NCI-H2171 treated with DMSO at 0.1 percent for 48 hours (cell line): ENCODE measurements at places on chromosomes 12 and 14.

DNA sequence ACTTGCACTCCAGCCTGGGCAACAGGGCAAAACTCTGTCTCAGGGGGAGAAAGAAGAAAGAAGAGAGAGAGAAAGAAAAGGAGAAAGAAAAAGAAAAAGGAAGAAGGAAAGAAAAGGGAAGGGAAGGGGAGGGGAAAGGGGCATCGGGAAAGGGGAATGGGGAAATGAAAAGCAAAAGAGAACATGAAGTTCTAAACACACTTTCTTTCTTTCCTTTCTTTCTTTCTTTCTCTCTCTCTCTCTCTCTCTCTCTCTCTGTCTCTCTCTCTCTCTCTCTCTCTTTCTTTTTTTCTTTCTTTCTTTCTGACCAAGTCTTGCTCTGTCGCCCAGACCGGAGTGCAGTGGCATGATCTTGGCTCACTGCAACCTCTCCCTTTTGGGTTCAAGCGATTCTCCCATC, 76.9 kb downstream of the RPS6KA5 start:
- DNase-seq, result no peak

GRCh38 chr12:24328261-24328660, 378.8 kb upstream of the SOX5 start:
- no peak for DNase-seq

- no peak for DNase-seq
Observed at GRCh38 chr12:130685250-130685787, 30.8 kb downstream of the RIMBP2 start.

GRCh38 chr12:103858335-103858734, 17.3 kb upstream of the NT5DC3 start:
- DNase-seq, result no peak

DNA sequence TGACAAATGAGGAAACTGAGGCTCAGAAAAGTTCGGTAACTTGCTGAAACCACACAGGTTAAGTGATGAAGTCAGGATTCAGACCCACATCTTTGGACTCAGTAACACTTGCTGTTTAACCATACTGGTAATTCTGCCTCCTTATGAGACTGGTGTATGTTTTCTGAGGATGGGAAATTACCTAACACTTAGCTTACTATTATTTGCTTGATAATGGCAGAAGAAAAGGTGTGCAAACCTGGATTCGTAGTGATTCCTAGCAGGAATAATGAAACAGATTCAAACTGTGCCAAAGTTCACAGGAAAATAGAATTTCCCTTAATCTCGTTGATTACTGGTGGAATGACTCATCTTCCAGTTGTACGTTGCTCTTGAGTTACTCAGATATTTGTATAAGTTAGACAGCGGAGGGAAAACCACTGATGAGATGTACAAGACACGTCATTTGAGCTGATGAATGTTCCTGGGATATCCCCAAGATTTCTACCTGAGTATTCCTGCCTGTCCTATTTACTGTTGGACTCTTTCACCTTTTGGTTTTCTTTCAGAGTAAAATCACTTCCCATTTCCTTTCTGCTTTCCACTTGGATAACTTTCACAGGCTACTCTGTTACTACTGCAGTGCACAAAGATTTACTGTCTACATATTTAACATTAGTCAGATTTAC, 37.5 kb downstream of the PRORP start:
- no peak for DNase-seq

- no peak for DNase-seq
Observed at GRCh38 chr12:87827638-87828264, 201.4 kb downstream of the C12orf50 start.

DNA sequence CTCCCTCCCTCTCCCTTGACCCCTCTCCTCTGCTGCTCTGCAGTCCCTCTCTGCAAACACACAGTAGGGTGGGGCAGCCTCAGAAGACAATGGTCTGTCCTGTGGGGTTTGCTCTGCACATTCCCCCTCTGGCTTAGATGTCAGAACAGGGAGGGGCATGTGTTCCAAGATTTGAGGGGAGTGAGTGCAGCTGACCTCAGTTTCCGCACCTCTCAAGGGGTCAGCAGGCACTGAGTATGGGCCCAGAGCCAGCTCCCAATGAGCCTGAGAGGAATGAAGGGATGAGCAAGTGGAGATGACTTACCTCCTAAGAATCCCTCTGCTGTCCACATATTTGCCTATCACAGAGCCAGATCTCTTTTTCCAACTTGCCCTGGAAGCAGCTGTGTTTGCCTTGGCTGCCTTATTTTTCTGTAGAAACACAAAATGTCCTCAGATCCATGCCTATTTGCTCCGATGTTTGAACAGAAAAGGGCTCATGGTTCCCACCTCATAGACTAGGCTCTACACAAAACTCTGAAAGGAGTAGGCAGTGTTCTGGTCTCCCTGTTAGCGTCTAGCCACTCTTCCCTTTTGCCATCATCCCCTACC, 111.4 kb downstream of the CRACR2A start:
- DNase-seq, result no peak

GRCh38 chr14:66815687-66816086, 307.7 kb downstream of the GPHN start:
- no peak for DNase-seq

DNA sequence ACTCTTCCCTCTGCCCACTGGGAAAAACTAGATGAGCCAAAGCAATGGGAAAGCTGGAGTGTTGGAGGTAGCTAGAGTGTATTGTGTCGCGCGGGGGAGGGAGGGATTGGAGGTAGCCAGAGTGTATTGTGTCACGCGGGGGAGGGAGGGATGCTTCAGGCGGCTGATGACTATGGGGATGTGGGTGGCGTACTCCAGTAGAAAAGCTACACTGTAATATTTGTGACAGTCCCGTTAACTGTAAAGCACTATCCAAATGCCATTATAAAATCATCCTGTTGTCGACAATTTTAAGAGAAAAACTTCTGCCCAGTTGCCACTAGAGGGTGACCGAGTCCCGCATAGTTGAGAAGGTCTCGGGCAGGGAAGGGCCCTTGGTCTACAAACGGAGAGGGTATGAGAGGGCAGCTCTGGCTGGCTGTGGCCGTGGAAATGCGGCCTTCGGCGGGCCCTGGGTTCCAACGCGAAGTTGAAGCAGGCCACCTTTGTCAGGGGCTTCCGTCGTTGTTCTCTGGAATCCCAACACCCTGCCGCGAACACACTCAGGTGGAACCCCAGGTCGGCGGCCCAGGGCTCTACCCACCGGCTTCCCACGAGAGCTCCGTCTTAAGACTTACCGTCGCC, 15.1 kb upstream of the PLEK2 start:
- DNase-seq, result peak; percentile 85

GRCh38 chr12:124564232-124564958, 3.0 kb downstream of the NCOR2 start:
- DNase-seq, result peak; percentile 86

DNA sequence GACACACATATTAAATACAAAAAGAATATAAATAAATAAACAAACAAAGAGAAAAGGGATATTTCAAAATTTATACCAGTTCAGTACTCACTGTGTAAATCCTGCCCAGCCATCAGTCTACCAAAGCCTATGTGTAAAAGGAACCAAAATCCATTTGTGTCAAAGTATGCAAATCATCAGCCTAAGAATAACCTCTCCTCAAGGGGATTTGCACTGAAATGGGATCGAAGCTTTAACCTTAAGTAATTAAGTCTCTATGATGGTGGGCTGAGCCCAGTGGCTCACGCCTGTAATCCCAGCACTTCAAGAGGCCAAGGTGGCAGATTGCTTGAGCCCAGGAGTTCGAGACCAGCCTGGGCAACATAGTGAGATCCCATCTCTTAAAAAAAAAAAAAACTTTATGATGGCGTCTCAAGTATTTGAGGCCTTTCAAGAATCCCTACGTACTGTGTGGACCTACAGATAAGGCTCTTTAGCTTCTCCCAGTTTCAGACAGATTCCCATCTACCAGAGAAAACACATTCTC, 57.8 kb upstream of the METAP2 start:
- no peak for DNase-seq

DNA sequence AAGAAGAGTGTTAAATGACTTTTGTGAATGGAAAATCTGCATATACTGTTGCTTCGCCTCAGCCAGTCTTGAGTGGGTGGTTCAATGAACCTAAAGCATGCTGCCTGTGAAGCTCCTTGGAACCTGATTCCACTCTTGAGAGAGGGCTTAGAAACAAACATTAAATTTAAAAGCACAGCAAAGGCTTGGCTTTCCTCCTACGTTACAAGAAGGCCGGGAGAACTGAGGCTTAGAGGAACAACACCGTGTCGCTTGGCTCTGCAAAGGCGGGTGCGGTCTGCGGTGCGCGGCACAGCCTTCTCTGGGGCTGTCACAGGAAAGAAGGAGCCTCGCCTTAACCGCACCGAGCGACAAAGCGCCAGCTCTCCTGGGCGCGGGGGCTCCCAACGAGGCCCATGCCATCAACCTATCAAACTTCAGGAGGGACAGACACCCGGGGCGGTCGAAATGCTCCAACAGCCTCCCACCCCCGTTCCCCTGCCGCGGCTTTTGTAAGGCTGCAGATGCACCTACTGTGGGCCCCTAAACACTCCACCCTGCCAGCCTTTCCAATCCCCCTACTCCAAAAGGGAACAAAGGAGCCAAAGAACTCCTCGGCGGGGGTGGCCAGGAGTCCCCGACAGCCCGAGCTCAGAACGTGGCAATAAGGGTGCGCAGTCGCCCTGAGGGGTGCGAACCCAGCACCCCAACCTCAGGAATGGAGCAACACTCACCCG, 729 bp downstream of the OSBPL8 start:
- DNase-seq, result peak; percentile 62

DNA sequence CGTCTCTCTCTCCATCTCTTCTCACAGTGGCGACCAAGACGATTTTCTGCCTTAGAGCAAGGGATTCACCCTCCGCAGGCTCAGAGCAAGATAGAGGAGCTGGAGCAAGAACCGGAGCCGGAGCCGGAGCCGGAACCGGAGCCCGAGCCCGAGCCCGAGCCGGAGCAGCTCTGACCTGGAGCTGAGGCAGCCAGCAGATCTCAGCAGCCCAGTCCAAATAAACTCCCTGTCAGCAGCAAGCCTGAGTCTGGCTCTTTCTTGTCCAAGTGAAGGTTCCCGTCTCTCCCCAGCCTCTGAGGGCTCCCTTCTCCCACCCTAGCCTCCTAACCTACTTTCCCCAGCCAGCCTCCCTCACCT, 5.9 kb downstream of the LAG3 start:
- DNase-seq, result no peak

GRCh38 chr14:76531085-76531484, 155.1 kb downstream of the ESRRB start:
- no peak for DNase-seq

DNA sequence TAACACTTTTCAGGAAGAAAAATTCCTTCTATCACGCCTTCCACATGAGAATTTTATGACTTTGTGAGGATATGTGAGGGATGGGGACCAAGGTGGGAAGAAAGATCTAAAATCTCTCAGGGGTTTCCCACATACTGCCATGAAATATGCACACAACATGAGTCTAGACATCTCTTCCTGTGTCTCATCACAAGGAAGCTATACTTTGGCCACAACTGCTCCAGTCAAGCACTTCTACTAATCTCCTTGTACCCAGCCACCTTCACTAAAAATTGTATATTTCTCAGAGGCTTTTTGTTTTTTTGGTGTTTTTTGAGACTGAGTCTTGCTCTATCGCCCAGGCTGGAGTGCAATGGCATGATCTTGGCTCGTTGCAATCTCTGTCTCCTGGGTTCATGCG, 3.2 kb downstream of the OSBPL8 start:
- no peak for DNase-seq

DNA sequence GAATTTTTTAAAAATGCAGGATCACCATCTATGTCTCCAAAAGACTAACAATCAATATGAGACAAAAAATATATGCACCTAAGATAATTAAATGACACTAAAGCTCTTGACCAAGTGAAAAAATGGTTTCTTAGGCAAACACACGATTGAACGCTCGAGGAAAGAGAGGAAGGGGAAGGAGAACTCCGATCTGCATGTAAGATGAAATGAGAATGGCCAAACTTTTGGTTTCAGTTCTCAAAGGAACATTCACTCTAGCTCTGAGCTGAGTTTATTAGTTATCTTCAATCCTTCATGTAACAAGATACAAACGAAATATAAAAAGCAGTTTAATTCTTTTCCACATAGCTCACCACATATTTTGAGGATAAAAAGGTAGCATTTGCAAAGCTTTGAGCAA, 2.8 kb downstream of the DYRK4 start:
- DNase-seq, result no peak

DNA sequence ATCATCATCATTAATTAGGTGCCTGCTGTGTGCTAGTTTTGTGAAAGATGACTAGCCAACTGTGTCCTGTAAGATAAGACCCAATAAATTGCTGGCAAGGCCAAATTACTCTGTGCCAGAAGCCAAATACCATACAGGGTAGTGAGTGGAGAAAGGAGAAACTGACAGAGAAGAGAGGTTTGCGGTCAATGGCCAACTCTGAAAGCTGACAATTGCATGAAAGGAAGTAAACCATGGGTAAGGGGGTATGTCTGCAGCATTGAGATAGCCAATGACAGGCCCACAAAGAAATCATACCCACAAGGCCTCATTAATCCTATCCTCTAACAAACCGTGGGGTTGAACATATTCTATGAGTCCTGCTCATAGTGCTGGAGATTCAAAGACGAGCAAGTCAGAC, 236.6 kb upstream of the CCDC196 start:
- DNase-seq, result no peak

DNA sequence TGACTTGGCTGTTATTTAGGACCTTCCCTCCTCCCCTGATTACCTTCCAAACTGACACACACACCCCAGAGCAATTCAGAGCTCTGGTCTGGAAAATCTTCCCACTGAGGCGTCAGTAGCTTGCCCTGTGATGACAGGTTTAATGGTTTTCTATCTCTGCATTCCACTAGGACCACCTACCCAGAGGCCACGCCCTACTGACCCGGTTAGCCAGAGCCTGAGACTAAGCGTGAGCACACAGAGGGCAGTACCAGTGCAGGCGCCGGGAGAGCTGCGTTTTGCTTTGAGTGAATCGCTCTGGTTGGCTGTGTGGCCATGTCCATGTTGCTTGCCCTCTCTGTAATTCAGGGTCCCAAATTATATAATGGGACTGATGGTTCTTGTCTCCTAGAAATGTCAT, 36.2 kb upstream of the ATP2A2 start:
- no peak for DNase-seq

DNA sequence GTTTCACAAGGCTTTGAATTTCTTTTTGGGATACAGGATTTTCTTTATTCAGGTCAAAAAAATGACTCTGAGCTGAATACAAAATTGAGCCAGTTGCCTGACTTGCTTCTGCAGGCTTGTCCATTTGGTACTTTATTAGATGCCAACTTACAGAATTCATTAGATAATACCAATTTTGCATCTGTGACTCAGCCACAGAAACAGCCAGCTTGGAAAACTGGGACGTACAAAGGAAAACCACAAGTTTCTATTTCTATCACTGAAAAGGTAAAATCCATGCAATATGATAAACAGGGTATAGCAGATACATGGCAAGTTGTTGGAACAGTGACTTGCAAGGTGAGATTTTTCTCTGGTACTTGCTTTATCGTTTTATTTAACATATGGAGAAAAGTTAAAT, 5.8 kb downstream of the AP5M1 start:
- no peak for DNase-seq

GRCh38 chr12:4147031-4147481, 126.5 kb upstream of the CCND2 start:
- no peak for DNase-seq

DNA sequence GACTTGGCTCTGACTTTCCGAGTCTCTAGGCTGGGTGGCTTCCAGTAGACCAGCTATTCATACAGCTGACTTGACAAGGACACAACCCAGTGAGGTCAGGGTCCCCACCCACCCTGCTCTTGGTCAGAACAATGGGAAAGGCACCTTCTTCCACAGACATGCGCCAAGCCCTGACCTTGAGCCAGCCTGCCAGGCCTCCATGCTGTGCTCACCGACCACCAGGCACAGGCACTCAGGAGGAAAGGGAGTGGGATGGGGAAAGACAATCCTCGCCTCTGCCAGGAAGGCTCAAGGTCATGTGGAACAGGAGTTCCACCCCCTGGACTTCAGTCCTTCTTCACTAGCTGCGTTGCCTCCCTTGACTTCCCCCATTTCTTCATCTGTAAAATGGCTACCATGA, 31.4 kb downstream of the GALNT16 start:
- no peak for DNase-seq
